ENCODE measurements at places on chromosomes 2 and 18.

DNA sequence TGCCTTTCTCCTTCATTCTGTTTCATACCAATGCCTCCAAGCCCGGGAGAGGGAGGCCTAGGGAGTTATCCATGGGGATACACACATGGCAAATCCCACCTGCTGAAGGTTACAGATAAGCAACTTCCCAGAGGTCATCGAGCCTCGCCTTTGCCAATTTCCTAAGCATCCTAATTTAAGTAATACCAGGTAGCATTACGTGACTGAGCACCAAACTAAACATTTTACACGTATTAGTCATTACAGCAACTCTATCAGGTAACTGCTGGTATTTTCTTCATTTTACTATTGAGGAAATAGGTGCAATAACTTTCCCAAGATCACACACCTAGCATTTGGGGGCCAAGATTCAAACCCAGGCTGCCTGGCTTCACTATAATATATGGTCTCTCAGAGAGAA lies 30.1 kb upstream of the BZW1 start:
- no peak for DNase-seq

GRCh38 chr2:226478109-226478809 lies 321.4 kb downstream of the IRS1 start:
- no peak for DNase-seq

DNA sequence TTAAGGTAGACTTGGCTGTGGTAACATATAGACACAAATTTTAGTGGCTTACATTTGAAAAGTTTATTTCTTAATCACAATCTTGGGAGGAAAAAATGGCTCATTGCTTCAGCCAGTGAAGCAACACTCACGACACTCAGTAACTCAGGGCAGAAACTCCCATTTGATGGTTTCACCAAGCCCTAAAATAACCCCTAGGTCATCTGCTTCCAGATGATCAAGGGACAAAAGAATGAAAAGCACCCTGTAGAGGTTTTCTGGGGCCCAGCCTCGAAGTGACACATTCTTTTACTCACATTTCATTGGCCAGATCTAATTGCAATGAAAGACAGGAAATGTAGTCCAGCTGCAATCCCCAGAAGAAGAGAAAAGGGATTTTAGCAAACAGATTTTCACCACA lies 275.9 kb downstream of the TMX3 start:
- no peak for DNase-seq

DNA sequence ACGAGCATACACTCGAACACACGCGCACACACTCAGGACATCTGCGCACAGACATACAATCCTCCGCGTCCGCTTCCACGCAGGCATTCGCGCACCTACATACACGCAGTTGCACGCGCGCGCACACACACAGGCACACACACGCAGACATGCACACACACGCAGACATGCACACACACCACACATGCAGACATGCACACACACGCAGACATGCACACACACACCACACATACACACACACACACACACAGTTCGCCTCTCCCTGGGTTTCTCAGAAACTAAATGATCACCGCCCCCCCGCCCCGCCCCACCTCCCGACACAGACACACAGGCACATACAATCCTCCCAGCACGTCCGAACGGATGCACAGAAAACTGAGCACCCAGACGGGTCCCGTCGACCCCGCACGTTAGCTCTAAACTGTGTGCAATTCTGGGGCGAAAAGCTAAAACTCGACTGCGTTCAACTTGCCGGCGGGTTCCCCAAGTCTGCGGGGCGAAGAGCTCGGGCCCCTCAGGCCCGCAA lies 1.0 kb downstream of the EPHA4 start:
- peak; percentile 28 for DNase-seq
